ENCODE measurements at places on chromosomes 1 and 21.
A peak's percentile ranks its signal among the peaks of the same experiment; 100 is the strongest.

DNA sequence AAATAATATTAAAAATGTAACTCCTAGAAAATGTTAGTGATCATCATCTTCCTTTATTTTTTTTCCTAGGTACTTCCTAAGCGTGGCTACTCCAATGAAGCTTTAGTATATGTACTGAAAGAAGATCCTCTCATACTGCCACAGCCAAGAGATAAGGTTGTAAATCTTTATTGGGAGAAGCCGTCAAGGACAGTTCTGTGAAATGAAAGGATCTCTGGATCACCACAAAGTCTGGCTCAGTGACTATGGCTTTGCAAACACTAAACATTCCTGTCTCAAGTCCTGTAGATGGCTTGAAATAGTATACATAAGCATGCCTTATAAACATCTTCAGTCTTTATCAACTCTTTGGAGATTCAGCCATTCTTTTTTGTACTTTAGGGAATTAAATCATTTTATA, 61.2 kb upstream of the DPH5 start:
- DNase-seq = no peak

GRCh38 chr1:222852326-222852725, 37.5 kb downstream of the DISP1 start:
- no peak for DNase-seq

DNA sequence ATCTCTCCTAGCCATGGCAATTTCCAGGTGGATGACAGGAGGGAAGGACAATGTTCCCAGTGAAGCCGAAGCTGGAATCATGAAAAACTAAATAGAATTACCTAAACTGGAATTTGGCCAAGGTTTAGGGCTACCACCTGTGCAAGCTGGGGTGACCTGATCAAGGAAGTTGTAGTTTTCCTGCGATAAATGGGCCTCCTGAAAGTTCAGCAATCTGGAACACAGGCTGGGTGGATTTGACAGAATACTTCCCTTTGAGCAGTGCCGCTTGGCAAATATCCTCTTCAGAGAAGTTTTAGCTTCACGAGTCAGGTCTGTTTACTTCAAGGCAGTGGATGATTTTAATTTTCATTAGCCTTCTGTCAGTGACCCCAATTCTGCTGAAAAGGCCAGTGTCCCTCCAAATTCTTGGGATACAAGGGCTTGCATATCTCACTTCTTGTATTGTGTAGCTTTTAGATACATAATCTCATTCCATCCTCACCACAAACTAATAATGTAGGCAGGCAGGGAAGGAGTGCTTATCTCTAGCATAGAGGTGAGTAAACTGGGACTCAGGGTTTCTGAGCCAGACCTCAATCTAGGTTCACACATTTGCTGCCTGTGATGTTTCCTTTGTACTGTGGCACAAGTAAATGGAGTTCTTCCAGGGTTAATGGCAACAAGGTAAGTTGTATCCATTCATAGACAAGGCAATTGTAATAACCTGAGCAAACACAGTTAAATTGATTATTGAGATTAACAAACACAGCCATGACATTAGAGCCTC, 349.4 kb downstream of the NUF2 start:
- no peak for DNase-seq

- no peak for DNase-seq
Observed at GRCh38 chr1:18748435-18748834, 111.0 kb downstream of the TAS1R2 start.

- DNase-seq = no peak
Observed at GRCh38 chr1:12640237-12640957, 3.5 kb upstream of the AADACL4 start.

DNA sequence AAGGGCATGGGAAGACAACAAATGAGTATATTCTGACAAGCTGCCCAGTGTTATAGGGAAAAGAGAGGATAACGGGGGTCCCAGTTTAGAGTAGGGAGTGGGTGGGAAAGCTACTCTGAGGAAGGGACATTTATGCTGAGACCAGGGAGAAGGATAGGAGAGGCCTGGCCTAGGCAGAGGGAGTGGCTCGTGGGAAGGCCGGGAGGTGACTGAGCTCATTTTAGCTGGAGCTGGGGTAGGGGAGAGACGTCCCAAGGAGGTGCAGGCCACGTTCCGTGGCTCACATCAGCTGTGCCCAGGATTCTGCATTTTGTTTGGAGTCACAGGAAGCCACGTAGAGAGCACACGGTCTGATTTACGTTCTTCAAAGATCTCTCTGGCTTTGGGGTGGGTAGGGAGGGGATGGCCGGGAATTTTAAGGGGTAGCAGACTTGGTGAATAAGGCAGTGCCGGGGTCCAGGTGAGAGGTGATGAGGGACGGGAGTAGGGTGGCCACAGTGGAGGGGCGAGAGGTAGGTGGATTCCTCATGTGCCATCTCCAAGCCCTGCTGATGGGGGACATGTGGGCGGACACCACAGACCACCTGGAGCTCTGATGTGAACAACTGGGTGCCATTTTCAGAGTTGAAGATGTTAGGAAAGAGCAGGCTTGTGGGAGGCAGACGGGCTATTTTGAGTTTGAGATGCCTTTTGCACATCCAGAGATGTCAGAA, 4.7 kb downstream of the TINAGL1 start:
- DNase-seq = no peak

DNA sequence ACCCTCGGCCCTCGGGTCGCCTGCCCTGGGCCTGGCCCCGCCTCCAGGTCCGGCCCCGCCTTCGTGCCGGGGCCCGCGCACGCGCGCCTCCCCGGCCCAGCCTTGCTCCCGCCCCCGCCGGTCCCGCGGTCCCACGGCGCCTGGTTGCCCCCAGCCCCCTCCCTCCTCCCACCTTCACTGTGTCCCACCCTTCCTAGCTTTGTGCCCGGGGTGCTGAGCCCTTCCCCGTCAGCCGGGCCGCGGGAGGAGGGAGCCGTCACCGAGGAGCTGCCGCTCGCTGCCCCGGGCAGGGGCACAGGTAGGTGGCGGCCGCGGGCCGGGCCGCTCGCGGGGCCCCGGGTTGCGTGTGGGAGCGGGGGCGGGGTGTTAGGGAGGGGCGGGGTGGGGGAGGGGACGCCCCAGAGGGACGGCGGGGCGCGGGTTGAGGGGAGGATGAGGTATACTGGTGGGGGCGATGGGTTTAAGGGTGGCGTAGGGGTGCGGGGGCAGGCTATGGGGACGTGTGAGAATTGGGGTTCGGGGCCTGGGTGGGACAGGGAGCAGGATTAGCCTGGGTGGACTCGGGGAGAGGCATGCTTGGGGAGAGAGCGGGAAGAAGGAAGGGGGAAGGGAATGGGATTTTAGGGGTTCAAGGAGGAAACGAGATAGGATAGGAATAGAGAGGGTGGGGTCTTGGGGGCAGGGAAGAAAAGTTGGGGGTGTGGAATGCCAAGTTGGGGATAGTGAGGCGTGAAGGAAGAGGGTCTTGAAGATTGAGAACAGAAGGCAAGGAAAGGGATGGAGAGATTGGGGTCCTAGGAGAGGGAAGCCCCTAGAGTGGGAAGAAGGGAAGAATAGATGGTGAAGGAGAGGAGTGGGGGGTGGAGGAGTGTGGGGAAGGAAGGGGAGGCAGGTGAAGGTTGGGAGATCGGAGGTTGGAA, at the start of gene LRRC42:
Gene LRRC42, plus strand, starts transcription at position 99 of the 920 bp plus-strand sequence. CDS start 5,650 bp downstream, outside the sequence.
- no peak for DNase-seq

GRCh38 chr1:39177706-39178105, 26.8 kb upstream of the MACF1 start:
- DNase-seq = no peak

GRCh38 chr21:43312011-43312410, 114.9 kb downstream of the SIK1 start:
- DNase-seq = no peak

DNA sequence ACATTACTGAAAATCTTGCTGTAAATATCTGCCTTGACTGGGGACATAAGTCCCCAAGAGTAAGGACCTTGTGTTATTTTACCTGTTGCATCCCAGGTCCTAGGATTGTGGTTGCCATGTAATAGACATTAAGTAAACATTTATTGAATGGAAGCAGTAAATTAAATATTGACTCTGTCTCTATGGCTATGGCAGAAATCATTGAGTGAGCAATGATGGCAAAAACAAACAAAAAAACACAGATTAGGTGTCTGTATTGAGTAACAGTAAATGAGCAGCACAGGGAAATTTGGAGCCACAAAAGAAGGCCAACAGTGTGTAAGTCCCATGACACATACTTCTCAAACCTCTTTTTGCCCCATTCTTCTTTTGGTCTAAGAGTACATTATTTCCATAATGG, 240.4 kb downstream of the NFIA start:
- DNase-seq = no peak

GRCh38 chr21:27586986-27587385, 620.1 kb upstream of the ADAMTS5 start:
- no peak for DNase-seq

DNA sequence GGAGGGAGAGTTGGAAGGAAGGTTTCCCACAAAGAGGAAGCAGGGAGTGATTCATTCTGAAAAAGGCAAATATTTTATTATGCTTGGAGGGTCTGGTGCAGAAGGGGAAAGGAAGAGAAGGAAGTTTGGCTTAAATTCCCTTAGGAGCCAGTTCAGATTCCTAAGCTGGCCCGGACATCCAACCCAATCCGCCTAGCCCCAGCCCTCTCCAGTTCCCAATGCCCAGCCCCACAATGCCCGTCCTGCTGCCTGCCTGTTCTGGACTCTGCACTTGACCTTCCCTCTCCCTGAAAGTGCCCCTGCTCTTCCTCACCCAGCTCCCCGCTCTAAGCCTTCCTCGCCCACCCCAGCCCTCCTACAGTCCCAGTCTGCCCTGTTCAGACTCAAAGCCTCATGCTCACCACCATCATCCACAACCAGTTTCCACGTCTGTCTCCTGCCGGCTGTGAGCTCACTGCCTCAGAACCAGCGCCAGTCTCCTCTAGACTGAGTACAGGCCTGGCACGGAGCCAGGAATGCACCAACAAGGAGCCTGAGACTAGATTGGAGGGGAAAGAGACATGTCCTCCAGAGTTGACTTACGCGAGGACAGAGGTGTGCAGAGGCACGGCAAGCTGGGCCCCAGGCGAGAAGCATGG, 18.9 kb downstream of the CAPN2 start:
- no peak for DNase-seq

- no peak for DNase-seq
Observed at GRCh38 chr1:14969006-14969405, 184.5 kb upstream of the TMEM51 start.

GRCh38 chr1:151047591-151047924, at the start of gene C1orf56:
C1orf56 (plus strand) TSS chr1:151047751; CDS start chr1:151047848, 97 bp downstream.
- peak; percentile 78 for DNase-seq

- no peak for DNase-seq
Observed at GRCh38 chr1:196152086-196152485, 456.2 kb downstream of the KCNT2 start.

DNA sequence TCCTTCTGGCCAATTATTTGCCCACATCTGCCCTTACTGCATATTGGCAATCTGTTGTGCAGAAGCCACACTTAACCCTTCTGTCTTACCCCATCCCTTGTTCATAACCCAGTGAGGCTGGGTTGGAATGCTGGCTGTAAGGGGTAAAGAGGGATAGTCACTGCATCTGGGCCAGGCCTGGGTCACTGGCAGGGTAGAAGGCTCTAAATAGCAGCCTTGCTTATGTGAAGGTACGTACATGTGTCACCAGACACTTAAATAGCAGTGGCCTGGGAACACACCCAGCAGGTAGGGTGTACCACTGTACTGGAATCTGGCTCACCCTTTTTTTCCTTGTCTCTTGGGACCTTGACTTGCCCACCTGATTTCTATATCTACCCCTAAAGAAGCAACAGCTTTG, 9.9 kb upstream of the TARS2 start:
- DNase-seq = no peak

DNA sequence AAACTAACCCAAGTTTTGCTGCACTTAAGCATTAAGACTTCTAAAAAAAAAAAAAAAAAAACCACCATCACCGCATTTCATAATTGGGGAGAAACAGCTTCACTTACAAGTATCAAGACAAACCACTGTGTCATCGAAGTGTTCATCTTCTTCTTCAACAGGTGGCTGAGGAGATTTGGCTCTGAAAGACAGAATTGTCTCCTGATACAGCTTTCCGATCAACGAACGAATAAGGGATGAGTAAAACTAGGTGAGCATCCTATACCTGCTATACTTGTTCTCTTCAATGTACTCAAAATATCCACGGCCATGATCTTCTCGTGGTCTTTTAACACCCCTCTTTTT, 2.0 kb downstream of the HNRNPU start:
- DNase-seq = no peak

- DNase-seq = no peak
Observed at GRCh38 chr1:203088441-203088840, 2.6 kb upstream of the MYOG start.

GRCh38 chr1:43604192-43604591, 45.8 kb upstream of the KDM4A start:
- no peak for DNase-seq

GRCh38 chr1:5915587-5916571, 76.3 kb downstream of the NPHP4 start:
- peak; percentile 25 for DNase-seq

GRCh38 chr1:59071289-59071688, 225.6 kb upstream of the FGGY start:
- DNase-seq = peak; percentile 4

DNA sequence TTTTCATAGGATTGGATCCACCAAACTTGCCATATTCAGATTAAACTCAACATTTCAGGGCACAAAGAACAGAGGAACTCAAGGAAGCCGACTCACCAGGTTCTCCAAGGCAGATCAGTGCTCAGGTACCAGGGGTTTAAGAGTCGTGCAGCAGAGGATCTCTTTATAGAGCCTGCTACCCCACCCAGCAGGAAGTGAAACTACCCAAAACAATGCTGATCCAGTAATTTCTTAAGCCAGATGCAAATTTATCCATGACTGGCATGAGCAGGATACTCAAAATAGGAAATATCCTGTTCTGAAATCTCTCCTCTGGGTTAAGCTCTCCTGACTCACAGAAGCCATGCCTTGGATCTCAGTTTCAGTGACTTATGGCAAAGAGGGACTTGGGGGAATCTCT, at the start of gene SPRR2A:
Gene SPRR2A, minus strand, starts transcription at position 138 of the 400 bp plus-strand sequence. CDS start 777 bp downstream, outside the sequence.
- no peak for DNase-seq

DNA sequence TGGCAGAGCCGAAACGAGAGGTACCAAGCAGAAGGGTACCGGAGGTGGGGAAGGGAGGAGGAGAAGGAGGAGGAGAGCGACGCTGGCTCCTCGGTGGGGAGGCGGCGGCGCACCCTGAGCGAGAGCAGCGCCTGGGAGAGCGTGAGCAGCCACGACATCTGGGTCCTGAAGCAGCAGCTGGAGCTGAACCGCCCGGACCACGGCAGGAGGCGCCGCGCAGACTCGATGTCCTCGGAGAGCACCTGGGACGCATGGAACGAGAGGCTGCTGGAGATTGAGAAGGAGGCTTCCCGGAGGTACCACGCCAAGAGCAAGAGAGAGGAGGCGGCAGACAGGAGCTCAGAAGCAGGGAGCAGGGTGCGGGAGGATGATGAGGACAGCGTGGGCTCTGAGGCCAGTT, 32.4 kb downstream of the STYXL2 start:
- DNase-seq = no peak

Data from LoVo (cell line).